Neural progenitor cell (in vitro differentiated cells): ENCODE measurements at places on chromosomes 13 and 19. TPM values are rescaled to one million over a fixed set of nuclear protein-coding genes. Genes with fewer than 3 reads are reported as not detected.

DNA sequence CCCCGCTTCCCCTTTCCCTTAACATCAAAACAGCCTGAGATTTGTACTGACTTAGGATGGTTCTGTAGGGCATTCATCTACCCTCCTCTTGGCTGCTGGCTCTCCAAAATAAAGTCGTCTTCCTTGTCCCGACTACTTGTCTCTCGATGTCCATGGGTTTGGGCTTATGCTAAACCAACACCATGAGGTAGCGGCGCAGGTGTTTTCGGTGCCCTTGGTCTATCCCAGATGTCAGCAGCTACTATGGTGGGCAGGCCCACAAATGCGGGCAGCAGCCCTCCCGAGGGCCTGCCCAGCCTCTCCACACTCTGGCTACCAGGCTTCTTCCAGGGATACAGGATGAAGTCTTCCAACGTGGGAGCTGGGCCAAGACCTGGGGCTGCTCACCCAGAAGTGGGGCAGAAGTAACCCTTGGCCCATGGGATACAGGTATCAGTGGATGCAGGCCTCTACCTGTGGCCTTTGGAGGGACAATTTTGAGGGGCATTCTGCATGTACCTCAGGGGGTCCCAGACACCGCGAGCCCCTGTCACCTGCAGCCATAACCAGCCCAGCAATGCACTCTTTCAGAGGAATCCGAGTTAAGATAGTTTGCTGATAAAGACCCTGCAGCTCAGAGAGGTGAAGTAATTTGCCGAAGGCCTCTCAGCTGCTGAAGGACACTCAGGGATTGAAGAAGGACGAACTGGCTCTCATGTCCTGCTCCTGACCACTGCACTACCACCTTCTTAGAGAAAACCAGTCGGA lies 47.8 kb upstream of the VSTM2B start:
- H3K4me3 ChIP-seq: no peak overlapping the region
- H3K4me1 ChIP-seq: no peaks in the 10 kb centered on the region
- H3K27me3 ChIP-seq: peaks cover 9% of the 10 kb centered on the region
- H3K27ac ChIP-seq: no peak overlapping the region

Gene ZNF677
- total RNA-seq: 70.4 and 85.7 TPM in 2 replicates

Gene ZNF208
- not detected in 2 replicates for total RNA-seq

DNA sequence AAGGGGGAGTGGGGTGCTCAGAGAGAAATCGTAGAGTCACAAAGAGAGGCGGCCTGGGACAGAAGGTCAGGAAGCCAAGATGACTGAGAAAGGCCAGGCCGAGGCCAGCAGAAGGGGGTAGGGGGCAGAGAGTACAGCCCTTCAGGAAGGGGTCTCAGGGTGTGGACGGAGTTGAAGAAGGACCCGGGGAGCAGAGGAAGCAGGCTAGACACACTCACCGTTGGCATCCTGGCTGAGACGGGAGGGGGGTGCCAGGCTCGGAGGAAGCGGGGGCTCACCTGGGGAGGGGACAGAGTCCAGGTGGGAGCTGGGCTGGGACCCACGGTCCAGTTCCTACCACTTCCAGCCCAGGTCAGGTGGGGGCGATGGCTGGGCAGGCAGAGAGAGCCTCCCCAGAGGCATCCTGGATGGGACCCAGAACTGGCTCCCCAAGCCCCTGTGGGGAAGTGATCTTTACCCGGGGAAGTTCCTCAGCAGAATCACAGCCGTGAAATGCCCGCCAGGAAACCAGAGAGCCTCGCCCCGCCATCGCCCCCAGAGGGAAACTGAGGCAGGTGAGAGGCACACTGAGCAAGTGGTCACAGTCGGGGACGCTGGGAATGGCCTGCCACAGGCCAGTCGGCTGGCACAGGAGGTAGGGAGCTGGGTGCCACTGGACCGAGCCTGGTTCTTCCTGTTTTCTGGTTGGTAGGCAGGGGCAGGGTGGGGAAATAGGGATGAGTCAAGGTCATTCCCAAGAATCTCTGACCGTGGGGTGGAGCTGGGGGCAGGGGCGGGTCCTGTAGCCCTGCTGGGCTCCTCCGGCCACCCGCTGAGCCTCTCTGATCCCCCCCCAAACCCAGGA lies 1.4 kb downstream of the MATK start:
- DNase-seq: peak; percentile 2
- H3K27ac ChIP-seq: no peak overlapping the region
- peaks cover 58% of the 10 kb centered on the region for H3K27me3 ChIP-seq

GRCh38 chr19:35830986-35831385 lies 18.3 kb upstream of the PRODH2 start:
- no peaks in the 10 kb centered on the region for H3K36me3 ChIP-seq
- no peak for DNase-seq
- H3K4me3 ChIP-seq: no peak overlapping the region
- no peaks in the 10 kb centered on the region for H3K4me1 ChIP-seq
- peaks cover 78% of the 10 kb centered on the region for H3K27me3 ChIP-seq

DNA sequence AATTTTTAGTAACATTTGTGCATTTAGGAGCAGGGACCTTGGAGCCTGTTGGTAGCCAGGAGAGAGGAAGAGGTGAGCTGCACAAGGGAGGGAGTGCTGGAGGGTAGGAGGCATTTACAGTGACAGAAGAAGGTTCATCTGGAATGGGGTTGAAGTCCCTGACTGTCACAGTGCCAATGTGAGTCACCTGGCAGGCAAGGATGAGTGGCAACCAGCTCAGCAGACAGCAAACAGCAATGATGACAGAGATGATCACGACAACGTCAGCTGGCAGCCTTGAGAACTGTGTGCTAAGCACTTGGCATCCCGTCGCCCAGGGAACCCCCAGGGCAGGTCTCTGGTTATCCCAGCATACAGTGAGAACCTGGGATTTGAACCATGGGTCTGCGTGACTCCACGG lies 2.6 kb downstream of the OR10H5 start:
- H3K36me3 ChIP-seq: no peaks in the 10 kb centered on the region
- no peak for DNase-seq
- no peak overlapping the region for H3K4me3 ChIP-seq
- no peak overlapping the region for H3K27ac ChIP-seq
- no peaks in the 10 kb centered on the region for H3K27me3 ChIP-seq

Gene CNMD
- total RNA-seq: 5.3 and 5.5 TPM in 2 replicates

Gene NCR1
- total RNA-seq: not detected in 2 replicates

Gene F10
- 2.0 and 6.8 TPM in 2 replicates for total RNA-seq

Gene GFY
- 0.09 TPM in 1 of 2 replicates, not detected in the other for total RNA-seq

GRCh38 chr19:6376512-6377190 lies 918 bp upstream of the PSPN start:
- H3K36me3 ChIP-seq: no peaks in the 10 kb centered on the region
- H3K27ac ChIP-seq: no peak overlapping the region
- DNase-seq: no peak
- H3K27me3 ChIP-seq: no peaks in the 10 kb centered on the region
- H3K4me3 ChIP-seq: no peak overlapping the region
- peaks cover 4% of the 10 kb centered on the region for H3K4me1 ChIP-seq

DNA sequence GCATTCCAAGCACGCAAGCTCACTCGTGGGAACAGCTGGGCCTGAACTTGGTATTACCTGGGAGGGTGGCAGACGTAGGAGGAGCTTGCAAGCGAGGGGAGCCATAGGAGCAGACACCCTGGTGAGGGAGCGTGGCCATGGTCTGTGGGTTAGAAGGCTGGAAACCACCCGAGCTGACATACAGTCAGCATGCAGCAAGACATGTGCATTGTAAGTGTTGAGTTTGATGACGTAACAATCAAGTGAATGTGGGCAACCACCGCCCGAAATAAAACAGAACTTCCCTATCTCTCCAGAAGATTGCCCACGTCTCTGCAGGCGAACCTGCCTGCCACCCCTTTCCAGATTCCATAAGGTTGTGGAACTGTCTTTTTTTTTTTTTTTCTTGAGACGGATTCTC lies 26.8 kb downstream of the UBXN6 start:
- H3K36me3 ChIP-seq: no peaks in the 10 kb centered on the region
- H3K27me3 ChIP-seq: no peaks in the 10 kb centered on the region
- no peak for DNase-seq
- no peak overlapping the region for H3K27ac ChIP-seq
- H3K4me3 ChIP-seq: no peak overlapping the region
- H3K4me1 ChIP-seq: no peaks in the 10 kb centered on the region

Gene SAFB
- total RNA-seq: 57.9 and 89.2 TPM in 2 replicates

Gene ZNF99
- total RNA-seq: not detected in 2 replicates

- no peak for DNase-seq
- peaks cover 9% of the 10 kb centered on the region for H3K4me1 ChIP-seq
- no peak overlapping the region for H3K4me3 ChIP-seq
These were observed 13.0 kb downstream of the NTN5 start for GRCh38 chr19:48659768-48660167.

Gene SYT5
- total RNA-seq: 0.22 TPM in 1 of 2 replicates, not detected in the other

Gene C2CD4C
- 2.3 and 18.6 TPM in 2 replicates for total RNA-seq

Gene FARP1
- 52.9 and 78.0 TPM in 2 replicates for total RNA-seq

Gene FAAP24
- total RNA-seq: 2.7 and 4.4 TPM in 2 replicates

Gene DACT3
- 0.75 and 2.2 TPM in 2 replicates for total RNA-seq

- no peaks in the 10 kb centered on the region for H3K27me3 ChIP-seq
- peaks cover 19% of the 10 kb centered on the region for H3K4me1 ChIP-seq
- peak overlapping the region; percentile 23 for H3K27ac ChIP-seq
- DNase-seq: no peak
- no peaks in the 10 kb centered on the region for H3K36me3 ChIP-seq
These were observed 368.5 kb downstream of the FGF14 start for GRCh38 chr13:102033386-102033785.

Gene CASP14
- total RNA-seq: not detected in 2 replicates

DNA sequence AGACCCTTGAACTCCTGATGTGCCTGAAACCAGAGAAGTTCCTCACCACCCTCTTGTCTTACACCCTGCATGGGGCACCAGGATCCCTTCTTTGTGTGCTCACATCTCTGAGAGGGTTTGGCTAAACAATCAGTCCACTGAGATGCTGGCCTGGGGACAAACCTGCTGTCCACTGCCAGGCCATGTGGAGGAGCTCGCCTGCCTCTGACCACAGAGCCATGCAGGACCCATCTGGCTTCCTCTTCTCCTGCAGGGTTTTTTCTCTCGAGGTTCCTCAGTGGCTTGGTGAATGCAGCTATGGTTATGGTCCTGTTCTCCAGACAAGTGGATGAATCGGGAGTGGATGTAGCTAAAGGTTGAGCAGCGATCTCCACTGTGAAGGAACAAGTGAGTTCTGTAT lies 49.1 kb upstream of the MEDAG start:
- peaks cover 2% of the 10 kb centered on the region for H3K27me3 ChIP-seq
- no peaks in the 10 kb centered on the region for H3K36me3 ChIP-seq
- DNase-seq: no peak
- no peak overlapping the region for H3K27ac ChIP-seq

DNA sequence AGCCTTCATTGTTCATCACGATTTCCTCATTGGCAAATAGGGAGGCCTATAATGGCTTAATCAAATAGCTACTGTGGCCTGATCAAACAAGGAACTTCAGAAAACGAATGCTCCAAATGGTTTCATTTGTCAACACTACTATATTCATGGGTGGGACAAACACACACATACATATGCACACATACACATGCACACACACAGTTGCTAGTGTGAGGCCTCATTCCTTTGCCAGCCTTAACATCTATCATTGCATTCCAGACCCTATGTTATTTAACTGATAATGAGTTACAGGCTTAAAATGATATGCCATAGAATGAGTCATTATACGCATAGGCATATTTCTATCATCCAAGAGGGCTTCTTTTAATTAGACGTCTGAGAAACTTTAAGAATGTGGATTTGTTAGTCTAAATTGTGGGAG lies 140.2 kb downstream of the KLF5 start:
- no peak for DNase-seq
- H3K4me3 ChIP-seq: no peak overlapping the region
- H3K27ac ChIP-seq: no peak overlapping the region
- no peaks in the 10 kb centered on the region for H3K36me3 ChIP-seq

GRCh38 chr13:77235456-77236022 lies 91.4 kb downstream of the MYCBP2 start:
- H3K4me3 ChIP-seq: no peak overlapping the region
- H3K27ac ChIP-seq: no peak overlapping the region
- H3K36me3 ChIP-seq: no peaks in the 10 kb centered on the region
- no peak for DNase-seq

Gene PSG11
- not detected in 2 replicates for total RNA-seq

Gene PCDH17
- total RNA-seq: 5.3 and 6.2 TPM in 2 replicates

Gene DCT
- total RNA-seq: 0.09 TPM in 1 of 2 replicates, not detected in the other

Gene ZNF471
- 1.4 and 1.9 TPM in 2 replicates for total RNA-seq

Gene CD209
- total RNA-seq: not detected in 2 replicates

Gene VSTM1
- 0.12 TPM in 1 of 2 replicates, not detected in the other for total RNA-seq

DNA sequence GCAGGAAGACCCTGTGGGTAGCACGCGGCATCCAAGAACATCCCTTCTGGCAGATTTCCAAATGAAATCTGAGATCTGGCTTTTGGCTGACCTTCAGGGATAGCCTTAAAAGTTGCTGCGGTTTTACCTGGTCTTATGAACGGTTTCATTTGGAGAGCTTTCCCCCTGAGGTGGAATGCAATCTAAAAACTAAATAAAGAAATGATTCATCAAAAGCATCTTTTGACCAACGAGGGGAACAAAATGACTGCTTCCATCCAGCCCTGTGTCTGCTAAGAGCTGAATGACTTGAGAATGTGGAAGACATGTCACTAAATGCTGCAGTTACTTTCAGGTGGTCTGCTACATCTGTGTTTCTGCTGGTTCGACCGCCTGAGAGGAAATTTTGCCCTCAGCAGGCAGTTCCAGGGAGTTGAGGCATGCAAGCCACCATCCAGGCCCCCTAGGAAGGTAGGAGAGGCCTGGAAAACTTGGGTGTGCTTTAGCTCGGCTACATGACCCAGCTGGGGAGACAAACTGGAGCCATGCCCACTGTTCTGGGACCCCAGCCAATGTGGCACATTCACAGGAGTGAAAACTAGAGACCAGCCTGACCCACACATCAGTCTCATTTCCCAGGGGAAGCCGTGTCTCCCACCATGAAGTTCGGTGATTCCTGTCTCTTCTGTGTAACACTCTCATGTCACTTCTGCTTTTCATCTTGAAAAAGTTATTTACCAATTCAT lies 175.1 kb upstream of the KL start:
- no peak for DNase-seq
- H3K27ac ChIP-seq: no peak overlapping the region
- no peaks in the 10 kb centered on the region for H3K27me3 ChIP-seq
- no peaks in the 10 kb centered on the region for H3K36me3 ChIP-seq

DNA sequence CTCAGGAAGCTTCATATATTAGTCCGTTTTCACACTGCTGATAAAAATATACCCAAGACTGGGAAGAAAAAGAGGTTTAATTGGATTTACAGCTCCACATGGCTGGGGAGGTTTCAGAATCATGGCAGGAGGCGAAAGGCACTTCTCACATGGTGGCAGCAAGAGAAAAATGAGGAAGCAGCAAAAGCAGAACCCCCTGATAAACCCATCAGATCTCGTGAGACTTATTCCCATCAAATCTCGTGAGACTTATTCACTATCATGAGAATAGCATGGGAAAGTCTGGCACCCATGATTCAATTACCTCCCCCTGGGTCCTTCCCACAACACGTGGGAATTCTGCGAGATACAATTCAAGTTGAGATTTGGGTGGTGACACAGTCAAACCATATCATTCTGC lies 23.1 kb downstream of the FLT3 start:
- no peaks in the 10 kb centered on the region for H3K4me1 ChIP-seq
- no peaks in the 10 kb centered on the region for H3K36me3 ChIP-seq
- no peak overlapping the region for H3K27ac ChIP-seq

Gene CKAP2
- 134 and 224 TPM in 2 replicates for total RNA-seq

- no peak for DNase-seq
- peaks cover 14% of the 10 kb centered on the region for H3K27me3 ChIP-seq
- no peaks in the 10 kb centered on the region for H3K4me1 ChIP-seq
These were observed 1.7 kb downstream of the IL4I1 start for GRCh38 chr19:49894879-49895565.

GRCh38 chr19:13051557-13052165 lies 51.0 kb downstream of the LYL1 start:
- no peaks in the 10 kb centered on the region for H3K36me3 ChIP-seq
- no peak overlapping the region for H3K27ac ChIP-seq
- peaks cover 58% of the 10 kb centered on the region for H3K4me1 ChIP-seq

Gene SIGLECL1
- not detected in 2 replicates for total RNA-seq
